ENCODE measurements at places on chromosomes 4 and X. TPM values are rescaled to one million over a fixed set of nuclear protein-coding genes. Genes with fewer than 3 reads are reported as not detected.

The CTAG2 gene
- 31.6 TPM for total RNA-seq

The RHOXF1 gene
- not detected for total RNA-seq

The GAGE12G gene
- total RNA-seq: not detected

The CDS1 gene
- not detected for total RNA-seq

The TCEAL9 gene
- total RNA-seq: 1.5 TPM

The S100P gene
- total RNA-seq: 1.3 TPM

The C1GALT1C1 gene
- 27.7 TPM for total RNA-seq

The FATE1 gene
- total RNA-seq: not detected

The VSIG1 gene
- total RNA-seq: not detected

The SSX2 gene
- total RNA-seq: not detected

The MMRN1 gene
- 0.16 TPM for total RNA-seq

All from activated CD8-positive, alpha-beta memory T cell treated with anti-CD3 and anti-CD28 coated beads, Interleukin-2, amount 10 ng/mL, durations not matched to agents 7 days and 5 days (primary cell).